ACHN (cell line): ENCODE measurements at places on chromosomes 16 and 17.
A peak's percentile ranks its signal among the peaks of the same experiment; 100 is the strongest.

DNA sequence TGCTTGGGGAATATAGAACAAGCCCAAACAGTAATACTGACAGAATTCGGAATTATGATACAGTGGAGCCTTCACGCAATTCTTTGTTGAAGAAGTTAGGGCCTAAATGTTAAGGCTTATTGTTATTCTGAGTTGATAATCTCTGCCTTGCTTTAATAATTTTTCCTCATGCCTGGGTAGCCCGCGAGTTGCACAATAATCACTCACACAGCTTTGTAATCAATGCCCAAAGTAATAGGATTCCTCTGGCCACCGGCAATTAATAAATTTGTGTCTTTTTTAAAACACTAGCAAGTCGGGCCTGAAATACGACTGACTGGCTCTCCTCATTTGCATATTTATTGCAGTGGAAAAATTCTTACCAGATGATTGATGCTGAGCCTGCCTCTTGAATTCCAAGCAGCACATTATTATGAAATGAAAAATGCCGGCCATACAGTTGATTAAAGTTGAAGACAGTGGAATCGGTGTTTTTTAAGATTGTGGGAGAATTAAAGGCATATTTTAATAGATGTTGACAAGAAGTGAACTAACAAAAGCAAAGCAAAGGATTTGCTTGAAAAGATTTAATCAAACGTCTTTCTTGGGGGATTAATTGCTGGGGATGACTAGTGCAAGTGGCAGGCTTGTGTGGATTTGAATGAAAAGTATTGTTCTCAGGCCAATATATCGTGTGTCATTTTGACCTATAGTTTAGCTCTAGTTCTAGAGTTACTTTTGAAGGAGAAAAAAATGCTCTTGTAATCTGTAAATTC is 30.2 kb downstream of the AATF start:
- DNase-seq = no peak

DNA sequence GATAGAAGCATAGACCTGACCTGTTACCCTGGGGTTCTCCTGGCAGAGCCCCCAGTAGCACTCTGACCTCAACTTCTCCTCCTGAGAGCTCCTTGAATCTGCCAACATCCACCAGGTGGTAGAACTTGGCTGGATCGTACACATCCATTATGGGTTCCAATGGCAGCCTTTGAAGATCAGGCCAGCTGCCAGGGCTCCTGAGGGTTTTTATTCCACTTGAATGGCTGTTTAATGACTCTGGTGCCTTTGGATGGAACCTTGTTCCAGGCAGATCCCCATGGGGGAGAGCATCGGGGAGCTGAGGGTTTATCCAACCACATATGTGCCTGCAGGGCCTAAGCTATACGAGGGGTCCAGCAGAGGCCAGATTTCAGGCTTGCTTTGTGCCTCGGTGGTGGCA is 47.1 kb upstream of the CLEC19A start:
- DNase-seq = no peak

GRCh38 chr16:12411516-12411915 is 392.2 kb downstream of the CPPED1 start:
- no peak for DNase-seq

DNA sequence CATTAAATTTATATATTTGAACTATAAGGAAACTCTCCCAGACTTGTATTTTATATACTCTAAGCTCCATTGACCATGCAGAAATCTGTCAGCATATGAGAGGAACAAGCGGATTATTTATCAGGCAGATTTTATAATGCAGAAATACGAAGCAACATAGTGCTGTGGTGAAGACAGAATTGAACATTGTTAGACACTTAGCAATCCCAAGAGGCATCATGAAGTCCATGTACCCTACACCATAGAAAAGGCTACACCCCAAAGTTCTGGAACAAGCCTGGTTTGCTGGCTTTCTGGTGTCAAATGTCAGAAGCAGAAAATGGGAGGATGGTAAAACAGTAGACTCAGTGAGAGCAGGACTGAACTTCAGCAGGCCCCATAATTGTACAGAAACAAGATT is 241.1 kb downstream of the PRKCA start:
- no peak for DNase-seq

DNA sequence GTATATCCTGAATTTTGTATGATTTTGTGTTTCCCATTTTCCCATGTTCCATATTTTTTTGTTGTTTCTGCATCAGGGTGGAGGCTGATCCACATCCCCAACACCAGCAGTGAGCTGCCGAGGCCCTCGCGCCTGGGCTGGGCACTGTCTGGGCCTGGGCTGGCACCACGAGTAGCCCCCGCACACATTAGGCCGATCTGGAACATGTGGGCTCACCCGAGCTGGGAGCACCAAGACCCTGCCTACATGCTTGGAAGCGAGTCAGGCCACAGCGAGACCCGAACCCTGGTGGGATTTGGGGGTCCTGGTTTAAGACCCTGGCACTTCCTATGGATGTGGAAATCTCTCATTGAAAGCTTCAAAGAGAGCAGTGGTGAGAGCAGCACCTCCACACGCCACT is 8.5 kb downstream of the KCTD5 start:
- no peak for DNase-seq

- peak; percentile 31 for DNase-seq
These were observed 148.3 kb downstream of the KATNIP start for GRCh38 chr16:27698266-27698665.

DNA sequence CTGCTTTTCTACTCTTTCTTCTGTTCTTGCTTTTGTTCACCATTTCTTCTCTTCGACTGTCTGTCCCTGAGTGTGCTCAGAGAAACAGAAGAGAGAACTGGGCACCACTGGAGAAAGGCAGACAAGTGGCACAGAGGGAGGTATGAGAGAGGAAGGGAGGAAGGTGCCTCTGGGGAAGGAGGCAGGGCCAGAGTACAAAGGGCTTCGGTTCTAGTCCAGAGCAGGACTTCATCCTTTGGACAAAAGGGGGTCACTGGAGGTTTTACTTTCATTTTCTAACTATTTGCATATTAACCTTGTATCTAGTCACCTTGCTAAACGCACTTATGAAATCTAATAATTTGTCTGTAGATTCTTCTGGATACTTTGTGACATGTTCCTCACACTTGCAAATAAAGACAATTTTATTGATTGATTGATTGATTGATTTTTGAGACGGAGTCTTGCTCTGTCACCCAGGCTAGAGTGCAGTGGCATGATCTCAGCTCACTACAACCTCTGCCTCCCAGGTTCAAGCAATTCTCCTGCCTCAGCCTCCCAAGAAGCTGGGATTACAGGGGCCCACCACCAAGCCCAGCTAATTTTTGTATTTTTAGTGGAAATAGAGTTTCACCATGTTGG is 13.5 kb downstream of the ITGB4 start:
- no peak for DNase-seq

- DNase-seq = no peak
These were observed 1.5 kb downstream of the SLC35G3 start for GRCh38 chr17:35192708-35193107.

- DNase-seq = no peak
These were observed 95.4 kb downstream of the CPPED1 start for GRCh38 chr16:12708266-12708665.

GRCh38 chr16:78838276-78838675 is 738.8 kb downstream of the WWOX start:
- DNase-seq = no peak

DNA sequence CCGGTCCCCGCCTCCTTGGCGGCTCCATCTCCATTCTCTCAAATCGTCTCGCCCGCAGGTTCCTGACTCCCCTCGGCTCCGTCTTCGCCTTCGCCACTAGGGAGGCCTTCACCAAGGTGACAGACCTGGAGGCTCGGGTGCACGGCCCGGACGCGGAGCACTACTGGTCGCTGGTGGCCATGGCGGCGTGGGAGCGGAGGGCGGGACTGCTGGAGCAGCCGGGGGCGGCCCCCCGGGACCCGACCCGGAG is 862 bp downstream of the GLTPD2 start:
- DNase-seq = no peak

DNA sequence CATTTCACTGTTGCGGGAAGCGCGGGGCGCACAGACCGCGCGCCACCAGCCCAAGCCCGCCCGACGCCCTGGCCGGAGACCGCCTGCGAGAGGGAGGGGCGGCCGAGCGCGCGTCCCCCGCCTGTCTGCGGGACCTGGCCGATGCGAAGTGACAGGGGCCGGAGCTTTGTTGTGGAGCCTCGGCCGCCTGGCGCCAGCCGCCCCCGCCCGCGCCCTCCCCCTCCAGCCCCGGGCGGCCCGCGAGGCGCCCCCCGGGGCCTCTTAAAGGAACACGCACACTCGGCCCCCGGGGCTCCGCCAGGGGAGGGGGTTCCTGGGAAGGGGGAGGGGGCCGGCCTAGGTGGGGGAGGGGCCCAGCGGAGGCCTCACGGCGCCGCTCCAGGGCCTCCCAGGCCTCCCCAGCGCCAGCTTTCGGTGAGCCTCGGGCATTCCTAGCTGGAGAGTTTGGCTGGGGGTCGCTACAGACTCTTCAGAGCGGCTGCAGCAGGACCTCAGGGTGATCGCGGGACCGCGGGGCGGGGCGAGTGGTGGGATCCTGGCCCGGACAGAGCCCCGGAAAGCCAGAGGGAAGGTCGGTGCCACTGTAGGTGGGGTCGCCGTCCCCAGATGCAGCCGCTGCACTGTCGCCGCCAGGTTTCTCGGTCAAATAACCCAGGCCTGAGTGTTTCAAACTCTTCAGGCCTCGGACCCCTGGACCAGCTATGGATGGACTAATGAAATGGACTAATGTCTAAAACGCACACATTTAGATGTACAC is 2.4 kb upstream of the TBX2 start:
- DNase-seq = no peak

DNA sequence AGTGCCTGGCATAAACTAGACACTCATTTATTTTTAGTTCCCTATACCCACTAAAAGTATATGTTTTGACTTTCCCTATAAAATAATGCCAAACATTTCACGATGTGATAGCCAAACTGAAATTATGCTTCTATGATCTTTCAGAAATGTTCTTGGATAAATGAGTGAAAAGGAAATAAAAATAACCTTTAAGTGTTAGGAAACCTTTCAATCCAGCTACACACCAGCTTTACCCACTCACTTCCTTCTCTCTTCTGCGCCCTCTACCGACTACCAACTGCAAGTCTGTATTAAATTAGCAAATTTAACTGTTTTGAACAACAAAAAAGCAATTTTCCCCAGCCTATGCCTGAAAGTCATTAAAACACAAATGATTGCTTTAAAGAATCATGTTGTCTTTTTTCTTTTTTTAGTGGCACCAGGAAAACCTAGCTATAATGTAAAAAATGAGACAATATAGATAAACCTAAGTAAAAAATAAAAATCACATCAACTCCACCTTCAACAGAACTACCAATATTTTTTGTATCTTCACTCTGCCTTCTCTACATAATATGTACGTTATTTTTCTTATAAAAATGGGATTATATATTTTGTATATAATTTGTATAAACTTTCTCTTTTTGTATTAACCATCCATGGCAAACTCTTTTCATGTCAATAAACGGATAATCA is 13.2 kb upstream of the TMEM100 start:
- DNase-seq = peak; percentile 66

DNA sequence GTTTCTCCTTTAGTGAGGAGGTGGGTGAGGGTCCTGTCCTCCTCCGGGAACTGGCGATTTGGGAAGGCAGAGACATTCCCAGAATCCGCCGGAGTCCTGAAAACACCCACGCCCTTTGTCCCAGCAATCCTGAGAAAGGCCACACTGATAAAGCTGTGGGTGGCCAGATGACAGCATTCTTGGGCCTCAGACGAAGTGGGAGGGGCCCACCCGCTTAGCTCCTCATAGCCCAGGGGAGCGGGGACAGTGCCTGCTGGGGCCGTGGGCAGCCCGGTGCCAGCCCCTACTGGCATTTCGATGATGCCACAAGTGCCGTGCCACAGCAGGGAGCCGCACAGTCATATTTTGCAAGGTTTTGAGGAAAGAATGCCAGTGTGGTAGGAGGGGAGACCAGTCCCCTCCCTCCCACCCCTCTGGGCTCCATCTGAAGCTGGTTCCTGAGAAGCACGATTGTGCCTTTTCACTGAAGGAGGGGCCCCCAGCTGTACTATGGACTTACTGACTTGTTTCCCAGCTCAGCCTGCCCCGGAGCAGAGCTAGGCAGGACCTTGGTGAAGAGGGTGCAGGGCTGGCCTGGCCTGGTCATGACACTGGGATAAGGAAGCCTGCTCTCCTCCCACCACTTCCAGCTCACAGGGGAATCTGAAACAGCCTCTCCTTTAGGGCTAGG is 20.9 kb upstream of the MPRIP start:
- DNase-seq = no peak

- no peak for DNase-seq
These were observed 358.2 kb upstream of the TNRC6C start for GRCh38 chr17:77600346-77600745.

DNA sequence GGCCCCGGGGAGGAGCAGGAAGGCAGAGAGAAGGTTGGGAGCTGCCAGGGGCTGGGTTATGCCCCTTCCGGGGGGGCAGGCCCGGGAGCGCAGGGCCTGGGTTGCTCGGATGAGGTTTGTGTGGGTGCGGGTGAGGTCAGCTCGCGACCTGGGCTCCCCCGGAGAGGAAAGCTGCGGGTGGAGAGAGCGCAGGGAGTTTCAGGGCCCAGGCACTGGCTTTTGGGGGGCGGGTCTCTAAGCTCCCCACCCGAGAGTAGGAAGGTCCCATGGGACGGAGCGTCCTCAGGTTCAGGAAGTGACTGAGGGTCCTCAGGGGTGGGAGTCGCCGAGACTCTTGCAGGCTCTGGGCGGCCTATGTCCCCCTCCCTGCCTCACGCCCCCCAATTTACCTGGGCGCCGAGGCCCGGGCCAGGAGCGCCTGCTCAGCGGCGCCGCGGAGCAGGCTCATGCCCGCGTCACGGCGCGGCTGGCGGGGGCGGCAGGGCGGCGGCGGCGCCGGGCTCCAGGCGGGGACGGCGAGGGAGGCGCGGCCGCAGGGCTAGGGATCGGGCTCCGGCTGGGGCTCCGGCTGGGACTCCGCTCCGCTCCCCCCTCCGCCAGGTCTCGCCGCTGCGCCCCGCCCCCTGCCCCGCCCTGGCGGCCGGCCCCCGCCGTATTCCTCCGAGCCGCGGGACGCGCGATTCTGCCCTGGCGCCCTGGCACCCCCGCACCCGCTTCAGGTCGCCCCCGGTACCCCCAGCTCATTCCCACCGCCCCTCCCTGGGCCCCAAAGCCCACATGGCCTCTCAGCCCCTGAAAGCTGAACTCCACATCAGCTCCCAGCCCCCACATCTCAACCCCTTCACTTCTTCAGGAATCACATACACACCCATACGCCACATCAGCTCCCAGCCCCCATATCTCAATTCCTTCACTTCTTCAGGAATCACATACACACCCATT is at the start of gene DOK4:
Gene DOK4, minus strand, starts transcription at position 578 of the 942 bp plus-strand sequence. CDS start 6,986 bp downstream, outside the sequence.
- peak; percentile 81 for DNase-seq

GRCh38 chr16:8474587-8474986 is 115.7 kb downstream of the TMEM114 start:
- DNase-seq = no peak
